ENCODE measurements at places on chromosomes 5 and 9.

DNA sequence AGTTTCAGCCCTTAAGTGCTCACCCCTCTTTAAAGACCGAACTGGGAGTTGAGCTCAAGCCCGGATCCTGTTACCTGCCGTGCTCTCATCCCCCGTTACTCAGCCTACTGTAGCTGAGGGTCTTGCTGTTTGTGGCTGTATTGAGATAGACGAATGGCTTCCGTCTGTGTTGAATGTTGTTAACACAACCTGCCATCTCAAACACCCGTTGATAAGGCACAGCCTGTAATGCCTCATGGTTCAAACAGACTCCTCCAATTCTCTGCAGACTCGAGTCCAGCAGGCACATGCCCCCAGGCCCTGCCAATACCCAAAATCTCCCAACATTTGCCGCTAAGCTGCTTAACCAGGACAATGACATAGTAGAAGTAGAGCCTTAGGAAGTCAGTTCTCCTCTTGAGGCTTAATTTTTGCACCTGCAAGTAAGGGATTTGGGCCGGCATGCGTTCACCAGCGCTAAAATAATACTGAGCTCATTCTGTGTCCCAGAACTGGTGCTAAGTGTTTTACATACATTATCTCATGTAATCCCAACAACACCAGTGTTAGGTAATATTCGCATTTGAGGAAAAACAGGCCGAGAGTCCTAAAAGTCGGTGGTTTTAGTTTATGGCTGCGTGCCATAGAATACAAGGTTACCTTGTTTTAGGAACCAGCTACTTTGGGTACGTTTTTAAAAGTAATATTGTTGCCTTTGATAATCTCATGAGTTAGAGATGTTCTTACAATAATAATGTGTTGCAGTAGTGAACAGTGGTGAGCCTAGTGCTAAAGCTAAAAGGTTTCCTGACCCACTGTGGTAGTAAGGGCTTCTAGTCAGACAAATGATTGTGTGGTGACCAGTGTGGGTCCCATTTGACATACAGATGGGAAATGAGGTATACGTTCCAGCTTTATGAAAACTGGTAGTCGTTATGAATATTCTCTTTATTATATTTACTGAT, 1.5 kb upstream of the RFX3 start:
- DNase-seq: no peak

GRCh38 chr5:133360693-133361472, 251.5 kb downstream of the FSTL4 start:
- DNase-seq: no peak

DNA sequence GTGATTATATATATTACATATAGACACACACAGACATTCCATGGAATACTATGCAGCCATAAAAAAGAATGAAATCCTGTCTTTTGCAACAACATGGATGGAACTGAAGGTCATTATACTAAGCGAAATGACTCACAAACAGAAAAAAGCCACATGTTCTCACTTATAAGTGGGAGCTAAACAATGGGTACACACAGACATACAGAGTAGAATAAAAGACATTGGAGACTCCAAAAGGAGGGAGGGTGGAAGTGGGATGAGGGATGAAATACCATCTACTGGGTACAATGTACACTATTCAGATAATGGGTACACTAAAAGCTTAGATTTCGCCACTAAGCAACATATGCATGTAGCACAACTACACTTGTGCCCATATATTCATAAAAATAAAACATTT, 170.0 kb upstream of the RGMB start:
- no peak for DNase-seq

GRCh38 chr9:114008667-114009410, 69.3 kb downstream of the AMBP start:
- no peak for DNase-seq

- DNase-seq: no peak
Observed at GRCh38 chr9:70228118-70228517, 30.7 kb upstream of the SMC5 start.

DNA sequence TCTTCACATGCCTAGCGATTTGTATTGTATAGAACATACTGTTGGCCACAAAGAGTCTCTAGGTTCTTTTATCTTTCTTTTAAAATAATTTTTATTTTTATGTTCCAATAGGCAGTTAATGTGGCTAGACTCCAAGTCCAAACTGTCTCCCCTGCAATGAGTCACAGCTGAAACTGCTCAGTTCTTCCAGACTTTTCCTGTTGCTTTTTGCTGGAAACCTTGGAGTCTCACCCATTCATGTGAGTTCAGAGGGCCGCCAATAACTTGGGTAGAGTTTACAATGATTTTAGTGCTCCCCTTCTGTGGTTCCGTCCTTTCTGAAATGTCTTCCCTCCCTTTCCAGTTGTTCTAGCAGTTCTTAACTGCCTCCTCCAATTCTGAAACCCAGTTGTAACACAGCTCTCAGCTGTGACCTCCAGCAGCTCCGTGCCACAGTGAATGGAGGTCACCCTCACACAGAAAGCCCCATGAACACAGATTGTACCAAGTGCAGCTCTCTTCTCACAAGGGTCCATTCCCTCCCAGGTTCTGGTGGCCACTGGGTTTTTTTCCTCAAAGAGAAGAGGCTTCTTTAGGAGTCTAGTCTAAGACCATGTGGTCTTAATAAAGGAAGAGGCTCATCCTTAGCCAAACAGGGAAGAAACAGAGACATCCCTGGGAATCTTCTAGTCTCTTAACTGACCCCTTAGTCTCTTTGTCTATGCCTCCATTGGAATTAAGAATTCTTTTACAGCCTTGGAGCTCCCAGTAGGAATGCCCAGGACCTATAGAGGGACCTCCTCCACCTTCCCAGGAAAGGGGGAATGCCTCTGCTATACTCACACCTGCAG, 198.5 kb downstream of the SPOCK1 start:
- no peak for DNase-seq

DNA sequence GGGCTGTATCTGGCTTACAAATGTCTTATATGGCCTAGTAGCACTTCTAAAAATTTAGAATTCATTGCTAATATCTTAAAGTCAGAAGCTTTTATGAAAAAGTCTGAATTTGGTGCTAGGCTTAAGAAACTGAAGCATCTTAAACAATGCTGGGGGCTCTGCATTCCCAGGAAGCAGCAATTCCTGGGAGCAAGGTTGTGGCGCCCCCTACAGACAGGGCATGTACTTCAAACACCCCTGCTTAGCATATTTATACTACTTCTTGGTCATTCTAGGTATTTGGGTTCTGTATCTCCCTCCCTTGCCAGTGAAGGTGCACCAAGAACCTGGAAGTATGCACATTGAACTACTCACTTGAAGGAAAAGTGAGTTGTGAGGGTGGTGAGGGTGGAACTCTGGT, 64.6 kb upstream of the GRIA1 start:
- no peak for DNase-seq

GRCh38 chr9:36946653-36947052, 87.4 kb downstream of the PAX5 start:
- no peak for DNase-seq

DNA sequence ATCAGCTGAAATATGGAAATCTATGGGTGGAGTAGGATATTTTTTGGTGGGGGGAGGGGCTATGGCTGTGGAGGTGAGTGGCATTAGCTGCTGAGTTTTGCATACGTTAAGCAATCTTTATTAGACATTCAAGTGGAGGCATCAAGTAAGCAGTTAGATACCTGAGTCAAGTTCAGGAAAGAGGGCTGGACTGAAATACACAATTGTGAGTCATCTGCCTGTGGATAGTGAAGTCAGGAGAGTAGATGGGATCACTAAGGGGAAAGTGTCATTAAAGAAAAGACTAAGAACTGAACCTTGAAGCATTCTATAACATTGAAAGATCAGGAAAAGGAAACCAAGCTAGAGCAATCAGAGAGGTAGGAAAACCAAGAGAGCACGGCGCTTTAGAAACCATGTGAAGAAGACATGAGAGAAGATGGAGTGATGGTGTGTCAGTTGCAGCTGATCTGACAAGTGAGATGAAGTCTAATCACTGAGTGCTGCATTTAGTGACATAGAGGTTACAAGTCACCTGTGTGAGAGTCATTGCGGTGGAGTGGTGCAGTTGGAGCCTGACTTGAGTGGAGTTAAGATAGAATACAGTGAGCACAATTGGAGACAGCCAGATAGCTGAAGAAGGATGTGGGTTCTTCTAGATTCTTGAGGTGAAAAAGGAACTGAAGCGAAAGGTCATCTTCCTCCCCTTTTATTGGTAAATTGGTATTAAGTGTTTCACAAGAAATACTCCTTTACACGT, 88.7 kb downstream of the PIP5K1B start:
- DNase-seq: no peak

DNA sequence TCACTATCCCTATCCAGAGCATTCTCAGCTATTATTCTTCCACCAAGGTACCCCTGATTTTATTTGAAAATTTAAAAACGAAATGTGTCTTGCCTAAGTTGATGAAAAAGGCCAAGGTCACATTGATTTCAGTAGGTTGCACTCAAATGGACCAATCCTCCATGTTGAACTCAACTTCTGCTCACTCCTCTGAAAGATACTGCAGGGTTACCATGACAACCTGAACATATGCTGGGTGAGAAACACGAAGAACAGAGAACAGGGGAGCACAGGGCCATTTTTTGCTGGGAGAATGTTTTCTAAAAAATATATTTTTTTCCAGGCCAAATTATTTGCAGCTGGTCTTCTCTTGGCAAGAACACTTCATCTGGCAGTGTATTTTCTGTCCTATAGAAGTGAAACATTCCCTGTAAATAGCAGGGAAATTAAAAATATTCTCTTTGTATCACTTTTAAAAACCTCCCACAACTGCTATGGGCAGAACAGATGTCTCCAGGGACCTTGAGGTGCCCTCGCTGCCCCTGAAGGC, 215.9 kb downstream of the NXNL2 start:
- DNase-seq: no peak

- DNase-seq: no peak
Observed at GRCh38 chr9:88387036-88387551, 1.1 kb upstream of the SPIN1 start.

DNA sequence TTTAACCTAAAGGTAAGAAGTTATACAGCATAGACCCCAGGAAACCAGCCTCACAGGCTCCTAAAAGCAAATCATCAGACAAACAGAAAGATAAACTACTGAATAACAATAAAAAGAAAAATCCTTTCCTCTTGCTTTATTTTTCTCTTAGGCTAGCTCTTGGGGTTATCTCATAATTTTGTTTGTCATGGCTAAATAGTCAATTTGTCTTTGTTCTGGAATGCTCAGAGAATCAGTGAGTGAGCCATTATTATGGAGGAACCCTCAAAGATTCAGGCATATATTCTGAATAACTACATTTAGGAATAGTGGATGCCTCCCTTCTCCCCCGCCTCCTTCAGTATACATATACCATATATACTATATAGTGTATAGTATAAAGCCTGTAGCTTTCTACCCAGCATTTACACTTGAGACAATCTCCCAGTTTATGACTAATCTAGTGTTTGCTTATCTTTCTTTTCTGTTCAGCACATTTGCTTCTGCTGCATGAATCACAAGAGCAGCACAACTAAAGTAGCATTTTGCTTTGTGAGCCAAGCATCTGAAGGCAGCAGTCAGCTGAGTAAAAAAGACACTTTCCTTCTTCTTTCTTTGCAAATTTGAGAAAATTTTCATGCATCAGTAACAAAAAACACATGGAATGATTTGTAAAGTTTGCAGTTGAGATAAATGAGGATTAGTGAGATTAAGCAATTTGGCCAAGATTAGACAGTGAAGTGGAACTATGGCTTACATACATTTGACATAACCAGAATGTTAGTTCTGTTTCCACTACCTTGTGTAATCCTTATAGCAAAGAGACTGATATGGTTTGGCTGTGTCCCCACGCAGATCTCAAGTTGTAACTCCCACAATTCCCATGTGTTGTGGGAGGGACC, 45.3 kb upstream of the PPP3R2 start:
- DNase-seq: no peak

- no peak for DNase-seq
Observed at GRCh38 chr5:151924564-151925301, at the start of gene GLRA1. GLRA1 (minus strand) TSS chr5:151924851; CDS start chr5:151924549, 302 bp downstream.

All from activated CD4-positive, alpha-beta T cell treated with anti-CD3 and anti-CD28 coated beads for 24 hours (primary cell).